ENCODE measurements at places on chromosomes 1 and 21.

GRCh38 chr1:8870616-8871538, 7.6 kb downstream of the ENO1 start:
- no peak for DNase-seq

- DNase-seq: no peak
These were observed 1.2 kb downstream of the BTF3L4 start for GRCh38 chr1:52057255-52057654.

GRCh38 chr21:34011660-34012059, 61.7 kb upstream of the MRPS6 start:
- DNase-seq: no peak

DNA sequence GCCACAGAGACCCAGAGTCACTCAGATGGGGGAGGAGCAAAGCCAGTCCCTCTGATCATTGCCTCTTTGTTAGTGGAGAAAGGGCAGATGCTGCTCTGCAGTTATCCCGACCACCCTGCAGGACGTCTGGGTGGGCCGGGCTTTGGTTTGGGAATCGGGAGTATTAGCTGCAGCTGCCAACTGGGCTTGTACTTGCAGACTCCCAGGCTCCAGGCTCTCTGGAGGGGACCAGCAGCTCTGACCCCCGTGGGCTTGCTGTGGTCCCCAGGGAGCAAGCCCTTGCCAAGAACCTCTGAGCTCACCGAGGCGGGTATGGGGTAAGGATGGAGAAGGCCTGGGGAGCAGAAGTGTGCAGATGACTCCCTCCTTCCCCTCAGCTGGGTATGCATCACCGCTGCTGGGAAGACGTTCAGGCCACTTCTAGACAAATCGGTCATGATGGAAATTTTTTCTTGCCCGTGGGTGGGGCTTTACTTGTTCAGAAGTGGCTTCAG, 21.6 kb downstream of the MAPKAPK2 start:
- DNase-seq: peak; percentile 54

DNA sequence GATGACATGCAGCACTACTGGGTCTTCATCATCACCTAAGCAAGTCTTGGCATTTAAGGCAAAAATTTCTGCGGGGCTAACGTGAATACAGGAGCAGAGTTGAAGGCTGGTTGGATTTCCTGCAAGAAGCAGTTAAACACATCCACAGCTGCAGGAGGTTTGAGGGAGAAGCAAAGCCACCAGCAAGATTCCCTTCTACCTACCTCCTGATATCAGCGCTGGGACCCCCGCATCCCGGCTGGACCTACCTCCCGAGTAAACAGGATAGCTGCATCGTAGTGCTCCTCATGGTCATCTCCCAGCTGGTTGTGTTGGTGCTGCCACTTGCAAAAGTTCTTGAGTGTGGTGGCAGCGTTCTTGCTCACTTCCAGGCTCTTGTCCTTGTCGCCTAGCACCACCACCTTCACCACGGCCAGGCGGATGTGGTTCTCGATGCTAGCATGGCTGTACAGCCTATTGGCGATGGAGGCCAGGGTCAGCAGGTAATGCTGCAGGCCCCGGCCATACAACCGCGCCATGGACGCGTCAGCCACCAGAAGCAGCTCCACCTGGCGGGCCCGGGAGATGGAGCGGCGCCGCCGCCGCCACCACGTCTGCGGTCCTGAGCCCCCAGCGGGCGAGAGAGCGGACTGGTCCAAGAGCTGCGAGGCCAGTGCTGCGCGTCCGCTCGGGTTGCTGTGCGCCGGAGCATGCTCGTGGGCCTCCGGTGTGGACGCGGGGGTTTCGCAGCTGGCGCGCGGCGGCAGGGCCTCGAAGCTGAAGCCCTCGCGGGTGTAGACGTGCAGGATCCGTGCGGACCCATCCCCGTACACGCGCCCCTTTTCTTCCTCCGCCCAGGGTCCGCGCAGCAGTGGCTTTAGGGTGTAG, 1.6 kb downstream of the ADAMTS5 start:
- peak; percentile 83 for DNase-seq

GRCh38 chr1:111241797-111242196, 14.3 kb downstream of the CHI3L2 start:
- no peak for DNase-seq

GRCh38 chr1:77757603-77758002, 2.0 kb downstream of the USP33 start:
- no peak for DNase-seq

DNA sequence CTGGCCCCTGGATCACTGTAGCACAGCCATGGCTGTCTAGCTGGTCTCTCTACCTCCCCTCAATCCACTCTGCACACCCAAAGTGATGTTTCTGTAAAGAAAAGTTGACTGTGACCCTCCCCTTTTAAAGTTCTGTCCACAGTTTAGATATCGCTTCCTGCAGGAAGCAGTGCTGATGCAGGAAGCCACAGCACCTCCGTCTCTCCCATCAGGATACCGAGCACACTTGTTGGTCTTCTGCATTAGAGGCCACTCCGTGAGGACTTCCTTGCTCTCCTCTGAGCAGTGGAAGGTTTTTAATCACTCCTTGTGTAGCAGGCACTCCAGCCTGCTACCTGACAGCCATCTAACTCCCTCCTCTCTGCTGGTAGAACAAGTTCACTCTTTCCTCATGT, 69.5 kb downstream of the GADD45A start:
- DNase-seq: no peak

DNA sequence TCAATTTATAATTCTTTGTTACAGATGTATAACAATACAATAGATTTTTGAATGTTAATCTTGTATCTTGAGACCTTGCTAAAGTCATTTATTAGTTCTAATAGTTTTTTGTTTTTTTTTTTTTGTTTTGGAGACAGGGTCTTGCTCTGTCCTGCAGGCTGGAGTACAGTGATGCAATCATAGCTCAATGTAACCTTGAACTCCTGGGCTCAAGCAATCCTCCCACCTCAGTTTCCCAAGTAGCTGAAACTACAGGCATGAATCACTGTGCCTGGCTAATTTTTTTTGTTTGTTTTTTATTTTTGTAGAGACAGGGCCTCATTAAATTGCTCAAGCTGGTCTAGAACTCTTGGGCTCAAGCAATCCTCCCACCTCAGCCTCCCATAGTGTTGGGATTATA, 26.2 kb upstream of the DIPK1A start:
- DNase-seq: no peak

- DNase-seq: peak; percentile 94
These were observed 18.5 kb downstream of the SERTAD4 start for GRCh38 chr1:210250998-210251679.

DNA sequence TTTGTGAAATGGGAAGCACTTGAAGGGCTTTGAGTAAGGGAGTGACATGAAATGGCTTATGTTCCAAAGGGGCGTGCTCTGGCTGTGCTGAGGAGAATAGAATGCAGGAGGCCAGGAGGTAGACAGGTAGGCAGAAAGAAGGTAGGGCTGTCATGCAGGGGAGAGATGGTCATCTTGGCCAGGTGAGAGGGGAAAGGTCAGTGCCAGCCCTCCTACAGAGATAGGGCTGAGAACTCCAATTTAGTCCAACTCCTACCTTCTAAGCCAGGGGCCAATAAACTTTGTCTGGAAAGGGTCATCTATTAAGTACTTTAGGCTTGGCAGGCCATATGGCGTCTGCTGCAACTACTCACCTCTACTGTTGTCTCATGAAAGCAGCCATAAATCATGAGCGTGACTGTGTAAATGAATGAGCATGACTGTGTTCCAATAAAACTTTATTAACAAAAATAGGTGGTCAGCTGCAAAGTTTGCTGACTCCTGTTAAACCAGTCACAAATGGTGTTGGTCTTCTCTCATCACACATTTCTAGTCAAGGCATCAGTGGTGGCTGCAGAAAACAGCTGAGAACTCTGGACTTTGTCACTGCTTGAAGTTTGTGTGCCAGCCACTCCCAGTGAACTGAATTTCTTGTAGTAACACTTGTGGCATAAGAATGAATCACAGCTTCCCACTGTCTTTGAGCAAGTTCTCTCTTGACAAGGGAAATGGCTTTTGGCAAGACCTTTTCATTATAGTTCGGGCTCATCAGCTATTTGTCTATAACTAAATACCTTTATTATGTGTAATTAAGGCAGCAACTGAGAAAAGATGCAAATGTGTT, 32.0 kb upstream of the CD2 start:
- DNase-seq: no peak

GRCh38 chr1:63717511-63718065, 56.2 kb upstream of the ROR1 start:
- no peak for DNase-seq

- DNase-seq: no peak
These were observed 456.0 kb upstream of the PKN2 start for GRCh38 chr1:88228114-88228513.

- DNase-seq: peak; percentile 79
These were observed 296.6 kb downstream of the OMA1 start for GRCh38 chr1:58249737-58250586.

DNA sequence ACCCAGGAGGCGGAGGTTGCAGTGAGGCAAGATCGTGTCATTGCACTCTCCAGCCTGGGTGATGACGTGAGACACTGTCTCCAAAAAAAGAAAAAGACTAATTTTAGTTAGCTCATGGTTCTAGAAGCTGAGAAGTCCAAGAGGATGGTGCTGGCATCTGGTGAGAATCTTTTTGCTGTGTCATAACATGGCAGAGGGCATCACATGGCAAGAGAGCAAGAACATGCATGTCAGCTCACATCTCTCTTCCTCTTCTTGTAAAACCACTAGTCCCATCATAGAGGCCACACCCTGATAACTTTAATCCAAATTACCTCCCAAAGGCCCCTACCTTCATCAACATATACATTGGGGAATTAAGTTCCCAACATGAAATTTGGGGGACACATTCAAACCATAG, 13.8 kb upstream of the CNN3 start:
- DNase-seq: no peak

DNA sequence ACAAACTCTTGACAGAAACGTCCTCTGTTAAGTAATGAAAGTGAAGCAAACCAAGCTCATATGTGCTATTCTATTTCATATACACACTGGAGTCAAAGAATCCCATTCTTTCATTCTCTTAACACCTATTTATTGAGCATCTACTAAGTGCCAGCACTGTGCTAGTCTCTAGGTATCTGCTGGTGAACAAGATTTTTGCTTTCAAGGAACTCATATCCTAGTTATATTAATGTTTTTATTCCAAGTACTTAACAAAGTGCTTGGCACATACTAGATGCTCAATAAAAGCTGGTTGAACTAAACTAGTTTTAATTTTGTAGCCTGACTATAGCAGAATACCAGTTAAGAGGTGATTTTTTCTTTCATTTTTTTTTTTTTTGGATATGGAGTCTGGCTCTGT, 3.6 kb upstream of the RNF2 start:
- no peak for DNase-seq

GRCh38 chr1:42518908-42519307, 55.8 kb downstream of the CCDC30 start:
- no peak for DNase-seq

DNA sequence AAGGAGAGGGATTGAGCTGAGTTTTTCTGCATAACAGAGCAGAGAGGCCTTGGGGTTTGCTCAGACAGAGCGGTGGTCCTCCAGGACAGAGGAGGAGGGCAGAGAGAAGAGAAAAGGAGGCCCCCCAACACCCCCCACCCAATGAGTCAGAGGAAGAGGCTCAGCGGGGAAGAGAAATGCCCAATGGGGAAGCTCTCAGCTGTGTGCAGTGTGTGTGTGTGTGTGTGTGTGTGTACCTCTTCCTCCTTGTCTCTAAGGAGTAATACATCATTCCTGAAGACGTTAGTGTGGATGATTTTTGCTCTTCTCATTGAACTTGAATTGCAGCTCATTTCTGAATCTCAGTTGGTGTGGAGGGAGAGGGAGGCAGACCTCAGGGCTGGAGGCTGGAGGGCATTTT, 8.7 kb downstream of the TMPRSS3 start:
- DNase-seq: no peak

DNA sequence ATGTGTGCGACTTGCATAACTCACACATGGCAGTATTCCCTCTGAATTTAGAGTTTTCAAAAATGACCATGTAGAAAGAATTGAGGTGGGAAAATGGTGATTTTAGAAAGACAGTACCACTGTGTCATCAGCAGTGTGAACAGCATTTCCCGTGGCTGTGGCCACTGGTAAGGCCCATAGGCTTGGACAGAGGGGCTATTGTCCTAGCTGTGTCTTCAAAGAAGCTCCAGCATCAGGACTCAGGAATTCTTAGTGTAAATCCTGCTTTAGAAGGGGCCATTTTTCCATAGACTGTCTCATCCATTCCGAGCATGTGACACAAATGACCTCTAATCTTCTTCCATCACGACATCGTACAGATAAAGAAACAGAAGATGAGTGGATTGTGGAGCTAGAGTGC, 119.3 kb upstream of the BACE2 start:
- no peak for DNase-seq

- no peak for DNase-seq
These were observed 85.9 kb downstream of the PSMG1 start for GRCh38 chr21:39097335-39097861.

DNA sequence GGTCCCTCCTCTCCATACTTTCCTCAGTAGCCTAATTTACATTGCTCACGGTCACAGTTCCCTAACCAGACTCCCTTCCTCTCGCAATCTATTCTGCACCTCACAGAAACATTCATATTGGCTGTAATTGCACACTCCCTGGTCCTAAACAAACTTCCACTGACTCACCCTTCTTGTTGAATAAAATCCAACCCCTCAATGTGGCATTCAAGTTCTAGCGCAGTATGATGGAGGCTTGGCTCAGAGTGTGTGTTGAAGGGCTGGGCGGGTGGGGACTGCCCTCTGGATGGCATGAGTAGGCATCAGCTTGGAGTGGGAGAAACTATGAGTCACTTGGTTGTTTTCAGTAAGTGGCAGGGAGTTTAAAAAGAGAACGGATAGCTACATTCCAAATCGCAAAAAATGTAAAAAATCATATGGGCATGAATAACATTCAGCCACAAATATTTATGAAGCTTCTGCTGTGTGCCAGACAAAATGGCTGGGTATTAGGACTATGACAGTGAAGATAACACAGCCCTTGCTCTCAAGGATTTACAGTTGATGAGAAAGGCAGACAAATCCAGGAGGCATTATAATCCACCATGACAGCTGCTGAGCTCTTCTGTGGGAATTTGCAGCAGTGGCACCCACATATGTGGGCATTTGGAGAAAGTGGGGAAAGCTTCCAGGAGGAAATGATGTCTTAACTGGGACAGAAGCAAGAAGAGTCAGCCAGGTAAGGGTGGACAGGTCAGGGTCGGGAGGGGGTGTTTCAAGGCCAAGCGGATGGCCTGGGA, 42.2 kb upstream of the LYST start:
- no peak for DNase-seq

DNA sequence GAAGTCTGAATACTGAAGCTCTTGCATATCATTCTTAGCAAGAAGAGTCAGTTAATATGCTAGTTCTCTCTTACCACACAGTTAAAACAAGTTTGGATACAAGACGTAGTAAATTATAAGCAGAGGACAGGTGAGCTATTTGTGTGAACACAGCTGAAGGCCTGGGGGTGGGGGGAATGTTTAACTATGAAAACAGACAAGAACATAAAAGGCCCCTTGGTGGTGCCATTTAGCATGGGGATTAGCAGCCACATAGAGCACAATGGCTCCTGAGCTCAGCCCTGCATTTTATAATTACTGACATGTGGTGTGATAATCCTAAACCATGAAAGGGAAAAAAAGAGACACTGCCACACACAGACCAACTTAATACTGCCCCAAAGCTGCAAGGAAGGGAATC, 94.8 kb downstream of the TGFBR3 start:
- DNase-seq: peak; percentile 44

Data from ELF-1 (cell line).